Suppressor macrophage (primary cell): ENCODE measurements at places on chromosomes 6 and 20.

- DNase-seq = no peak
Observed at GRCh38 chr6:15513131-15513771, 149.6 kb downstream of the DTNBP1 start.

DNA sequence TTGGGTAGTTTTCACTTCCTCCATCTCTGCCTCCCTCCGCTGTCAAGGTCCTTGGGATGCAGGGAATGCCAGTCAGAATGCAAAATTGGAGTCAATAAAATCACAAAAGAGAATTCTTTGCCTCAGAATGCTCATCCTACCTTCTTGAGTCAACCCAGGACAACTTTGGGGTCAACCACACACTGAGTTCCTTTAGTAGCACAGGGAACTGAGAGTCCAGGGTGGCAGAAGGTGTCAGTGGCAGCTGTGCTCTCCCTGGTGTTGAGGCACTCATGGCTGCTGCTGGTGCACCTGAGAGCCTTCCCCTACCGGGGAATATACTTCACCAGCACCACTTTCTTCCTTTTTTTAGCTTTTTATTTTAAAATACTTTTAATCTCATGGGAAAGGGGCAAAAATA is 829 bp upstream of the NOTCH4 start:
- no peak for DNase-seq

- no peak for DNase-seq
Observed at GRCh38 chr6:119224095-119224701, 125.4 kb downstream of the MAN1A1 start.

GRCh38 chr20:8875586-8875985 is 193.3 kb upstream of the PLCB4 start:
- no peak for DNase-seq

GRCh38 chr20:10539818-10540553 is 104.9 kb downstream of the SLX4IP start:
- DNase-seq = no peak

DNA sequence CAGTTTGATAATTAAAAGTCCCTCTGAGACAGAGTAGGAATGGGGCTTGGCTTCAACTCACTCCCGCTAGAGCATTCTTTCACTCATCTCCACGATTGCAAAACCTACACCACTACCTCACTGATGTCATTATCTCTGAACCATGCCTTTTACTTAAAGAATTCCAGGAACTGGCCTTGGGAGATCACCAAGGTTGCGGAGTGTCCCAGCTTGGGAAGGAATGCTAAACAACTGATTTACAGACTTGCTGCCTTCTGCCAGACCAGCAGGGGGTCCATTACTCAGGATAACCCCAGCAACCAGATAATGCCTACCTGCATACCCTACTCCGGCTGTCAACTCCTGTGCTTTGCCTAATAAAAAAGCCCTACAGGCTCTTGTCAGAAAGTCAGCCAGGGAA is 102.2 kb upstream of the RALGAPA2 start:
- no peak for DNase-seq

DNA sequence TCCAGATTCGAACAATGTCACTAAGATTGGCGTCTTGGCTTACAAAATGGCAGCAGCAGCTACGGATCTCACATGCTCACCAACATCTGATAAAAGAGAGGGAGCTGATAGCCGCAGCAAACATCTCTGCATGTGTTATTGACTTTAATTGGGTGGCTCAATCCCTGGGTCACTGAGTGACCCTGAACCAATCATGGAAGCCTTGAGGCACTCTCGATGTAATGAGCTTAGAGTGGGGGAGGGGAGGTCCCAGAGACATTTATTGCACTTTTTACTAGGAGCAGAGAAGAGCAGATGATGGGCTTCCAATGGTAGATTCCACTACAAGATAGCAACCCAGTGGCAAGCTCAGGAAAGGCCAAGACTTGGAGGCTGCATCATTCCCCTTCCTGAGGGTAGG is 238.7 kb downstream of the BMP7 start:
- DNase-seq = no peak

DNA sequence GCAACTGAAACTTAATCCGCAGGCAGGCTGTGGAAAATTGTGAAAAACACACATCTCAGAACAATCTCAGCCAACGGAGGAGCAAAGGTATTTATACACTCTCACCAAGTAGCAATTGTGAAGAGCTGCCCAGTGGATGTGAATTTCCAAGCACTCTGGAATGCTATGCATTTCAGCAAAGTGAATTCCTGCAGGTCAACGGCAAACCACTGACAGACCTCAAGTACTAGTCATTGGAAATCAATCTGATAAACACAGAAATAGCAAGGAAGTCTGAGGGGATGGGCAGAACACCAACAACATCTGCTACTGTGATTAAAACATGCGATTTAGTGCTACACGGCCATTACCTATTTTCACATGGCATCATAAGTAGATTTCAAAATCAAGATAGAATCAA is 429.1 kb downstream of the HTR1B start:
- DNase-seq = no peak

- DNase-seq = no peak
Observed at GRCh38 chr6:134452906-134453305, 135.0 kb upstream of the SGK1 start.

DNA sequence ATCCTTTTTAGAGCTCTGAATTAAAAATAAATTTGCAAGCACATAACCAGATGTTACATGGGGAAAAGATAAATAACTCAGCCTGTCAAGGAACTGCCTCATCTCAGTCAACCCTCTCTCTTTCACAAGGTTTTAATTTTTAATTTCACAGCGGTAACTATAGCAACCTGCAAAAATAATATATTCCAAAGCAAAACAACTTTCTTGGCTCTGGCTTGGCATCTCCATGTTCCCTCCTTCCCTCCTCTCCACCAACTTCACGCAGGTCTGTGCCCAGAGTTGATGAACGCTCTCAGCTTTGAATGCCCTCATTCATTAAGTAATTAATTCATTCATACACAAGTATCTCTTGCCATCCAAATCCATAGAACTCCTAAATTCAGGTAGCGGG is 32.5 kb upstream of the SIRPA start:
- DNase-seq = no peak

DNA sequence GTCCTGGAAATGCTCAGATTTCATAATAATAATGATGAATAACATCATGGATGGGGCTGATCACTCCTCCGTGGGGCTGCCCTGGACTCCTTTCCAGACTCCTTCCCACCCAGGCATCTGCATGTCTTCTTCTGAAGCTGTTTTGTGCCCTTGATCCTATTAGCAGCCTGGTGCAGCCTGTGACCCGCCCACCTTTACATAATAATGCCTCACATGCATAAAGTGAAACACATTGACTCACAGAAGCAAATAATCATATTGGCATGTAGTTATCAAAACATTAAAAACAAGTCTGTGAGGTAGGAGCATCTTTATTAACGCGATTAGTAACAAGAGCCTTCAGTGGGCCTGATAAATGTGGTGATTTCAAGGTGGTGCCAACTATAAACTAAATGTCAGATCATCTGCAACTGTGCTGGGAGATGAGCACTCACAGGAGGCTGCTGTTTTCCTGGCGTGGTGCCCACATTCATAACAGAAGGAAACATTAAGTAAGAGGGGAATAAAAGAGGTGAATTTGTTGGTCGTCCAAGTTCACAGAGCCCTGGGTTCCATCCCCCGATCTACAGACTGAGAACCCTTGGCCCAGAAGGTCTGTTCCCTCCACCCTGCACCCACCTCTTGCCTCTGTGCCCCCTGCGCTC is 344.7 kb downstream of the CDH4 start:
- DNase-seq = no peak

DNA sequence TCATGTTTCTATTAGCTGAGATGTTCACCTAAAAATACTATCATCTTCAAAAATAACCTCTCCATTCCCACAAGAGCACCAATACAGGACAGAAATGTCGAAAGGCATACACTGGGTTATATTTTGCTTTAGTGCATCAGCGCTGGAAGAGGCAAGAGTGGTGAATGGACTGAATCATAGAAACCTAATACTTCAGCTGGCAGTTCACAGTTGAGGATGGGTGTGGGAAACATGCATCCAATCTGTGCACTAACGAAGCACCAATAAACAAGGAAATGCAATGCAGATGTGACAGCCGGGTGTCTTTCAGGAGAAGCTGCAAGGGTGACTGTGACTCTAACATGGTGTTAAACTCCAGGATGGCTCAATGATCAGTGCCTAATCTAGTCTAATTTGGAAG is 365.8 kb downstream of the ESR1 start:
- no peak for DNase-seq

GRCh38 chr20:54940522-54940921 is 465.1 kb downstream of the DOK5 start:
- DNase-seq = no peak

GRCh38 chr6:96304997-96305396 is 216.6 kb upstream of the UFL1 start:
- no peak for DNase-seq

DNA sequence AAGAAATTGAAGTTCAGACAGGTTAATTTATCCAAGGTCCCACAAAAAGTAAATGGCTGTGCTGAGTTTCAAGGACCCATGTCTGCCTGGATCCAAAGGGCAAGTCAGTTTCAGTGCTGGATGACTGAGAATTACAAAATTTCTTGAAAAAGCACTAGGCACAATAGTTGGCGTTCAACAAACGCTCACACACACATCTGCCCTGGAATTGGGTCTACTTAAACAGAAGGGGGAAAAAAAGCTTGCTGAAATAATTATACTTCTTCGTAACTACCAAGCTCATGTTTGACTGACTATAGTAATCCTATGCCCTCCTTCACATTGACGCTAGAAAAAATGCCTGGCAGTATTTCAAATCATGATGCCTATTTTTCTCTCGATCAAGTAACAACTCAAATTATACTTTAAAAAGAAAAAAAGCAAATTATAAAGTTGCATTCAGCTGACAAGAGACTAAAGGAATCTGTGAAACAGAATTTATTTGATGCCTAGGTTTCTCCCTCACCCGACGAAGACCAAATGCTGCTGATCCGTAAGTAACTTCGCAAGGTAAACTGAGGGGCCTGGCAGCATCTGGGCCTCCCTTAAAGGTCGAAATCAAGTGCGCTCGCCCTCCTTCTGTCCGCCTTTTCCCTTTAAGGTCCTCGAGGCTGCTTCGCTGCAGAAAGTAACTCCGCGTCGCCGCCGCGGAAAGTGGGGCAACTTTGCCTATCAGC is 650 bp upstream of the CD2AP start:
- DNase-seq = no peak

DNA sequence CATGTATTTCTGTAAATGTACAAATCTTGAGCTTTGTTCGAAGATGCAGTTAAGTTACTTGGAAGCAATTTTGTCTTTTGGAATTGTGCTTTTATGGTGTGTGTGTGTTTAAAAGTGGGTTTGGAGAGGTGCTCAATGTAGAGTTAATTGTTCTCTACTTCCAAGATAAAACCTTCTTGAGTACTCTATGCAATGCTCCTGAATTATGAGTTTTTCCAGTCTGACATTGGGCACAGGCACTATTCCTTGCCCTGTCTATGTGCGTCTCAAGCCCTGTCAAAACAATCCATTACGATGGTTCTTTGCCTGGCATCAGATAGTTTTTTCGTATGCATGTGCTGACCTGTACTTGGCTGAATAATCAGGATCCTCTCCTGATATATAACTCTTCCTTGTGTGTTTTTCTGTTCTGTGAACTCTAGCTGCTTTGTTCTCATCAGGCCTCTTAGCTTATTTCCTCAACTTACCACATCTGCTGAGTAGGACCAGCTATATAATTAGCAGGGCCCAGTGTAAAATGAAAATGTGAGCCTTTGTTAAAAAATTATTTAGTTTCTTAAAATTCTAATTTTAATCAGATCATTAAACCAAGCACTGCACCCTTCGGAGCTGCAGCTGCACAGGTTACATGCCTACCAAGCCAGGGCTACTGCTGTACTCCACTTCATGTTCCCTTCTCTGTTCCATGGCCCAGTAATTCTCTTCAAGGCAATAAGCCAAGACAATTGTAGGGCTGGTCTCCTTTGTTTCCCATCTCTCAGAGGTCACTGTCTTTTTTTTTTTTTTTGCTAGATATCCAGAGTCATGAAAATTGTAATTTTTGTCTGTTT is 160.1 kb downstream of the ZFAND3 start:
- no peak for DNase-seq

- DNase-seq = no peak
Observed at GRCh38 chr6:40460380-40460779, 126.8 kb downstream of the LRFN2 start.

DNA sequence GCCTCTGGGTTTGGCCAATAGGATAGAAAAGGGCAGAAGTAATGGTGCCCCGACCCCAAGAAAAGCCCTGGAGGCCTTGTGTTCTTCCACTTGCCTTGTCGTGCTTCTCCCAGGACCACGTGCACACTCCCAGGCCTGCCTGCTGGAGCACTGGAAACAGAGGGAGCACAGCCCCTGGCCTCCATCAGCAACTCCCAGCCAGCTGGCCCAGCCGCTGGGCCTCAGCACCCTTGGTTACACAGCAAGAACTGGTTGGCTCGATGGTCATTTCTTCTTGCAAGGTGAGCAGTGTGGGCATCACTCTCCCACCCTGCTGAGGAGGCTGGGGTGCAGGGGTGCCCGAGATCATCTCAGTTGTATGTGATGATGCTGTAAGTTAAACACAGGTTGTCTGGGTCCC is 69.2 kb upstream of the CST7 start:
- DNase-seq = no peak
